ENCODE measurements at places on chromosomes 12 and 14. TPM values are rescaled to one million over a fixed set of nuclear protein-coding genes. Genes with fewer than 3 reads are reported as not detected.

Gene DIO3
- 1.8 TPM for total RNA-seq

Gene VAMP1
- total RNA-seq = 12.3 TPM

Gene BATF
- 5.7 TPM for total RNA-seq

Gene NYNRIN
- total RNA-seq = 30.6 TPM

Gene ABCC9
- total RNA-seq = 33.3 TPM

Gene SYNDIG1L
- 0.26 TPM for total RNA-seq

Gene USP44
- 2.9 TPM for total RNA-seq

GRCh38 chr14:103382376-103382775 lies 2.8 kb upstream of the MARK3 start:
- DNase-seq = no peak

DNA sequence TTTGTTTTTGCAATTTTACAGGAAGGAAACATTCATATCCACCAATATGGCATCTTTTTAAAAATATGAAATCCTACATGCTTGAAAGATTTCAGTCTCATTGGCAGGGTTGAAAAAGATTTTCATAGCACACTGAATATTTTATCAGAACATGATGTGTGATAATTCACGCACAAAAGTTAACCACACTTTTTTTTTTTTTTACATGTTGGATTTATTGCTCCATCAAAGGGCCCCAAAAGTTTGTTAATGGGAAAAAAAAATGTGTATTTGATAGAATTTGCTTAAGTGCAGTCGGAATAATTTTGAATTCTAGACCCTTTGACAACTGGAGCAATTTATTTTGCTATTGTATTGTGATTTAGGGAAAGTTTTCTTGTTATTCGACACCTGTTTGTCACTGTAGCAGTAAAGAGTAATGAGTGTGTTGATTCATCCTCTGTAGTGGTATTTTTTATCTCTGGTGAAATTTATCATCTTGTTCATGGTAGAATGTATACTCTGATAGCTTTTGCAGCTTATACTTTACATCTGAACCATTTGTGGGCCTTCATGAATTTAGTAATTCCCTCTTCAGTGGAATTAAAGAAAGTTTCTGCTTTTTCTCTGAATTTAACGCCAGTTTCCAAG lies 1.1 kb downstream of the EML1 start:
- no peak for DNase-seq

DNA sequence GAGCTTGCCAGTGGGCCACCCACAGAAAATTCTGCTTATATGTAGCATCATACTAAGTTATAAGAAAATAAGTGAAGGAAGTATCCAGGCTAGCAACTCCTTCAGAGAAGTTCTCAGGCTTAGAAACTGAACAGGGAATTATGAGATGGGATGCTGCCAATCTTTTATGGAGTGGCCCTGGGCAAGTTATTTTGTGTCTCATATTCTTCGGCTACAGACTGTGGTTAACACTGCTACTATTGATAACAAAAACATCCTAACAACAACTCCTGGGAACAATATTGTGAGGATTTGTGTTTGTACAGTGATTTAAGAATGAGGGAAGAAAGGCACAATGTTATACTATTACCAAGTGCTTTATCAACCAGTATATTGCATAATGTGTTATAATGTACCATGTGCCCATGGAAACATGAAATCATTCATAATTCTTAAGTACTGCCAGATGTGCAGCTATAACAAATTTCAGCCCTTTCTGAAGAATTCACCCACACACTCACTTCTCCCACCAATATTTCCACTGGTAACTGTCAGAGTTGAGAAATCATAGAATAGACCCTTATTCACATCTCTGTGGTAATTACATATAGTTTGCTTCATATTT lies 113.3 kb upstream of the SOX5 start:
- DNase-seq = no peak

DNA sequence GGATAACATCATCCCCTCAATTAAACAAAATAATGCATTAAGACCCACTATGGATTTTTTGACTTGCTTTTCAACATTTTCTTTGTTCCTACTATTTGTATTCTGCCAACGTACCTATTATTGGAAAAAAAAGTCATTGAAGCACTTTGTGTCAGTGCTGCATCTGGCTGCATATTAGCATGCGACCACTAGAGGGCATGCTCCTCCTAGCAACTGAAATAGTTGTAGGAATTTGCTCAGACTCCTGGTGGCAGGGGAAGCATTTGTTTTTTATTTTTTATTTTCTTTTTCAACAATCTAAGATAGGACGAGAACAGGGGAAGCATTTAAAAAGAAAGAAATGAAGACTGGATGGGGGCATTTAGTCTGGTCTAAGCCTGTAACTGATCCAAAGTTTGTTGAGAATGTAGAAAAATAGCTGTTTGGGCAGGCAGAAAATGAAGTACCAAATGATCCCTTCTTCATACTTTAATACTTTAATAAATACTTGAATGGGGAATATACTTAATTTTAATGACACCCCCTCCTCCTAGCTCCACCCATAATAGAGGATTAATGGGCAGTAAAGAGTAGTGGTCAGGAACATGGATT lies 14.5 kb upstream of the CLEC4A start:
- DNase-seq = peak; percentile 82

DNA sequence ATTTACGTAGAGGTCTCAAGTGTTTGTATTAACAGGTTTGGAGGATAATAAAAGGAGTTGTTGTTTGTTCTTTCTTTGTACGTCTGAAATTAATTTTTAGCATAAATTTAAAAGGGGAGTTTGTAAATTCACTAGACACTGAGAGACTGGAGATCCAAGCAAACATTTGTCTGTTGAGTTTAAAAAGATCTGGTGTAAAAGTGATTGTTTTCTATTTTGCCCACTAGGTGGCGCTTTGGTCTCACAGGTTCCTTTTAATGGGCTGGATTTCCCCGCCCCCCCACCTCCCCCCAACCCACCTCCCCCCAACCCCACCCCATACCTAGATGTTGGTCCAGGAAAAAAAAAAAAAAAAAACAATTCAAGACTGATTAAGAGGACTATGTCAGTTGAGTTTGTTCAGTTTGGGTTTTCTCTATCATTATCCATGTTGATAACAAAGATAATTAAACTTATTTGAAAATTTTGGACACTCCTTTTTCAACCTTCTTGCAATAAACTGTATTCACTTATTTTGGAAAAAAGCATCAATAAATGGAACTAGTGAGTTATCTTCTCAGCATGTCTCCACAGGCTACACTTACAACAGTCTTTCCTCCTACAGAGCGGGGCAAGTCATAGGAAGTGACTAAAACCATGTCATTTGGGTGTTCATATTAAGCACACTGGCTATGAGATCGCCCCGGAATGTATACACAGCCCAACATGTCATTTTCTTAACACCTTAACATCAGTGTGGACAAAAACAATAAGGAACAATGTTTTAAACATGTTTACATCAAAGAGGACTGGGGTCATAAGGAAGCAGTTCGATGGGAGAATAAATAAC lies 841.1 kb downstream of the NRXN3 start:
- DNase-seq = no peak

GRCh38 chr14:40629144-40629543 lies 977.5 kb upstream of the LRFN5 start:
- no peak for DNase-seq

DNA sequence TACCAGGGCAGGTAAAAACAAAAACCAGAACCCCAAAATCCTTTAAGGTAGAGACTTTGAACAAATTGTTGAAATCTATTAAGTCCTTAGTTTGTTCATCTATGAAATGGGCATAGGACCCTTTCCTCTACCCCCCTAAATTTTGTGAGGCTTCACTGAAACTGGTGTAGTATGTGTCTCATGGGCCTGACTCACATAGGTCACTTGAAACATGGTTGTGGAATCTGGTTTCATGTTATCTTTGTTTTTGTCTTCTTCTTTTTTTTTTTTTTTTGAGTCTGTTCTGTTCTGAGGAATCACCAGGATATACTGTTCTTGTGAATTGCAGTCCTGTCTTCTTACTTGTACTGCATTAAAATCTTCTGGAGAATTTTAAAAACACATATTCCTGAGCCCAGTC lies 202.2 kb downstream of the KTN1 start:
- DNase-seq = no peak

DNA sequence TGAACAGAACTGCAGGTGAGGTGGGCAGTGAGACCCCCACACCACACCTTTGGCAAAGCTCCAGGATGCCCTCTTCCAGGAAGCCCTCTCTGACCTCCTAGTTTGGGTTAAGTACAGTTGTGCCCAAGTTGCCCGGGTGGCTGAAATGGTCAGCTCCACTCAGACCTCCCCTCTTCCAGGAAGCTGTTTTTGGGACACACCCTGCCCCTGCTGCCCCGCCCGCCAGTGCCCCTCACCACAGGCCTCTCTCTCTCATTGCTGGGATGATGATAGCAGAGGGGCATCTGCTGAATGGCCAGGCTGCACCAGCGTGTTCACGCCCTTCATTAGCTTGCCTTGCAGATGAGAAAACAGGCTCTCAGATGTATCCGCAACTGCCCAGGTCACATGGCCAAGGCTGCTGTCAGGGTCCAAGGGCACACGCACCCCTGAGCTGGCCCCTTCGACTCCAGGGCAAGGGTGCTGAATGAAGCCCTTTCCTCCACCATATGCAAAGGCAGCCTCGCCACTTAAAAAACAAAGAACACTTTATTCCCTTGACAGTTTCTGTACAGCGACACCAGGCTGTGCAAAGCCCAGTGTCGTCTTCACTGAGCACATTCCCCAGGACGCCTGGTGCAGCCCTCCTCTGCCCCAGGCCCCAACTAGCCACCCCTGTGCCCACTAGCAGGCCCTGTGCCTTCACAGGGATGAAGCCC lies 15.5 kb downstream of the SLC25A29 start:
- DNase-seq = no peak

DNA sequence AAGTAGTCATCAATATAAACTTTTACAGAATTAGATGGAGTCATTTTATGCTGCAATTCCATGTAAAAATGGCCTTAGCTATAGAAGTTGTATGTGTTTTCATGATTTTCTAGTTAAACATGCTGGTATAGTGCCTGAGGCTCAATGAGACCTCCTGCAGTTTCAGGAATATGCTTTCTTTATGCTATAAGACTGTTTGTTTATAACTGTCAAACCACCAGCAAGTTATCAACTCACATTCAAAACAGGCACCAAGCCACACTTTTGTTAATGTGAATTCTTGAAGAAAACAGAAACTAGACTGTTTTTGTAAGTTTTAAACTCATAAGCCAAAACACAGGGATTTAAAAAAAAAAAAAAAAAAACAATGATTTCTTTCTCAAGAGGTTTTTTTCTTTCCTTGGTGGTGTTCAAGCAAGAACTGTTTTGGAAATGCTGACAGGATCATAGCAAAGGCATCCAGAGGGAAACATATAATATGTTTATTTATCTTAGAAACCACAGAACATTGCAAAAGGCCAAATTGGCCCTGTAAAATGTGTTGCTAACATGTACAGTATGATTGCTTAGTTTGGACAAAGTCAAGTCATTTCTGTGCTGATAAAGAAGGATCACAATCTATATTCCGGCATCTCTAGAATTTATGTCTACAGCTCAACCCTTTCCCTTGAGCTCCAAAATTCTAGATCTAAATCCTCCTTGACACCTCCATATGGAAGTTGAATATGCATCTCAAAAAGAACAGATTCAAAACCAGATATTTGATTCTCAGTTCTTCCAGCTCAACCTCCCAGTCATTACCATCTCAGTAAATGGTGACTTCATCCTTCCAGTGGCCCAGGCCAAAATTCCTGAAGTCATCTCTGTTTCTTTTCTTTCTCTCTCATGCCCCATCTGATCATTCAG lies 29.0 kb upstream of the LUM start:
- DNase-seq = no peak

DNA sequence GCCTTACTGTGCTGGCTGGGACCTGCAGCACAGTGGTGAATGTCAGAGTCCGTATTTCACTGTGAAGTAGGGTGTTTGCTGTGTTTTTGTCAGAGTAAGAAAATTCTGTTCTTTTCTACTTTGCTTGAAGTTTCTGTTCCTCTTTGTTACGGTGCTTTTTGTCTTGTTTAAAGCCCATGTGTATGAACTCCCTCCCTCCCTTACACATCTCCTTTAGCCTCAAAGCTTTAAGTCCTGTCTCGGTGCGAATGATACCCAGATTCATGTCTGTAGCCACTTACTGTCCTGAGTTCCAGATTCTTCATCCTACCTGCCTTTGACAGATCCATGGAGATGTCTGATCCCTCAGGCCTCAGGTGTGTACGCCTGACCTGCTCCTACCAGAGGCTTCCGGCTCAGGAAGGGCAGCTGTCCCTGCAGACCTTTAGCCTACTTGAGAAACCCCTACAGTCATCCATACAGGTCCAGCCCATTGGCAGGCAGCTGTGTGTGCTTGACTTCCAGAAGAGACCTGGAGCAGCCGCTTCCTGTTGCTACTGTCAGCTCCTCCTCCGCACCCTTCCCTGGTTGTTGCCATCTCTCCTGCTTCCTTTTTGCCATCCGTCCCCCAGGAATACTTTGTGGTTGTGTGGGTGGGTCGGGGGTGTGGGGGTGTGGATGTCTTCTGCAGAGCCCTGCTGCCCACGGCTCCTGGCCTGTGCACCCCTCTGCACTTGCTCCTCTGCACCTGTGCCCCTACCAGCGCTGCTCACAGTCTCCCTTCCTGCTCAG lies 72.9 kb downstream of the DDX51 start:
- no peak for DNase-seq

DNA sequence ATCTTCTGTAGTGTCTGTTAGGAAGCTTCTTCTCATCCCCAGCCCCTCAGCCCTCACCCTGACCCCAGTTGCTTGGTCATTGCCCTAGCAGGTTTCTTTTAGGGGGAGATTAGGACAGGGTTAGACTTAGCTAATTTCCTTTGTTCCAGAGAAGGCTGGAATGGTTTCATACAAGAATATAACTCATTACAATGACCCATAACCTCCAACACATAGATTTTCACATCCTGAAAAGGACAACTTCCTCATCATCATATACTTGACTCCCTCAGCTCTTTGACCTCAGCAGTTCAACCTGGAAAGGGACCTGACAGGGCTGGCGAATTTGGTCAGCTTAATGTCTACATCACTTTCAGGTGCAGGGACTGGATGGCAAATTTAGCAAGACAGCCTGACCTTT lies 8.0 kb upstream of the BHLHE41 start:
- no peak for DNase-seq

- DNase-seq = no peak
Observed at GRCh38 chr12:46265734-46266133, 3.1 kb downstream of the SLC38A1 start.

DNA sequence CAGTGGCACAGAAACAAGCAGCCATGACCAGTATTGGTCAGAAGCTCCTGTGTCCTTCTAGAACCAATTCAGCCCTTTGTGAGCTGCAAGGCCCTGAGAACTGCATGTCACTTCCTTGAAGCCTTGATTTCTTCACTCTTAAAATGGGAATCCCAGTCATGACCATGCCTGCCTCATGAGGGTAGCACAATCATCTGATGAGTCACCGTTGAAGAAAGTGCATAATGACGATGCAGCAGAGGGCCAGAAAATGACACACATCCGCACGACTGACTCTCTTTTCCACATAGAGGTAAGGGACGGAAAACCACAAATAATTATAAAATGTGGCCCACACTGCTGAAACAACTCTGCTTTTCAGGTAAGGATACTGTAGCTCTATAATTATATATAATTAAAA lies 777.4 kb downstream of the BCL11B start:
- no peak for DNase-seq

GRCh38 chr14:77603654-77604255 lies 12.7 kb downstream of the SPTLC2 start:
- DNase-seq = no peak

All from mucosa of gallbladder (tissue), 1 donor.